ENCODE measurements at places on chromosomes 2 and 18. TPM values are rescaled to one million over a fixed set of nuclear protein-coding genes. Genes with fewer than 3 reads are reported as not detected.
A peak's percentile ranks its signal among the peaks of the same experiment; 100 is the strongest.

GRCh38 chr2:237872178-237872887, 12.9 kb downstream of the RAMP1 start:
- peaks cover 16% of the 10 kb centered on the region for H3K4me1 ChIP-seq
- H3K27ac ChIP-seq, result no peak overlapping the region
- H3K27me3 ChIP-seq, result peaks cover 2% of the 10 kb centered on the region
- no peaks in the 10 kb centered on the region for H3K36me3 ChIP-seq
- no peak overlapping the region for H3K4me3 ChIP-seq
- no peak for DNase-seq

DNA sequence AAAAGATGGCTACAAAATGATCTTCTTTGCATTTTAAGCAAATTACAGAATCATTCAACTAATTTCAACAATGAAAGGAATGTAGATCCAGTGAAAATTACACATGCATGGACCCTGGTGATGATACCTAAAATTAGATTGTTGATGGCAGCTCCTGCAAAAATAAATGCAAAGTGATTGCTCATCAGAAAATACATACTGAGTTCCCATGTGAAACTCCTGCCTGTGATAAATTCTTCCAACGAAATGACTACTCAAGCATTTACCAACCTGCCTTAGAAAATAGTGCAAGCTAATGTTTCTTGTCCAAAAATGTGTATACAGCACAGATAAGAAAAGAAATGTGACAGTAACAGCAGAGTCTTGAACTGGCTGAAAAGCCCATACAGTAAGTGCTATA, 300.0 kb upstream of the REV1 start:
- DNase-seq, result peak; percentile 66
- peaks cover 2% of the 10 kb centered on the region for H3K4me1 ChIP-seq
- no peak overlapping the region for H3K4me3 ChIP-seq
- no peaks in the 10 kb centered on the region for H3K27me3 ChIP-seq
- H3K27ac ChIP-seq, result no peak overlapping the region

DNA sequence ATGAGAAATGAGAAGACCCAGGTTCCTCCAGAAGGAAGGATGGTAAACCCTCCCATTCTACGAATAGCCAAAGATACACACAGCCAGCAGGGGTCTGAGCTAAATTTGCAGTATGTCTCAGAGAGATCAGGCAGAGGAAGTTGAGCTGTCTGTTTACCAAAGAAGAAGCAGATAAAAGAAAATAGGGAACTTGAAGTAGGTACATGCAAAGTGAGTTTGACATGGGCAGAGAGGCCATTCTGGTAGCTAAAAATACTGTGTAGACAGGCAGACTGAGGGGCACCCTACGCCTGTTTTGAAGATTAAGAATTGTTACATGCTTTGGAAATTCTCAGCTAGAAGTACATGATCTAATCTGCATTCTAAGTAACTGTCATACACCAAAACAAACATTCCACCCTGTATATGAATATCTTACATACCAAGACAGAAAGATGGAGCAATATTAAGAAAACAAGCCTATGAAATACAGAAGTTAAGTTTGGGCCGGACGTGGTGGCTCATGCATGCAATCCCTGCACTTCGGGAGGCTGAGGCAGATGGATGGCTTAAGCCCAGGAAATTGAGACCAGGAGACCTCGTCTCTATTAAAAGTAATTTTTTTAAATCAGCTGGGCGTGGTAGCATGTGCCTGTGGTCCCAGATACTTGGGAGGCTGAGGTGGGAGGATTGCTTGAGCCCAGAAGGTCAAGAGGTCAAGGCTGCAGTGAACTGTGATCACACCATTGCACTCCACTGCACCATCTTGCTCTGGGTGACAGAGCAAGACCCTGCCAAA, 157.9 kb downstream of the ANKRD44 start:
- no peaks in the 10 kb centered on the region for H3K36me3 ChIP-seq
- H3K4me1 ChIP-seq, result no peaks in the 10 kb centered on the region
- H3K27me3 ChIP-seq, result no peaks in the 10 kb centered on the region
- peak; percentile 46 for DNase-seq

- no peak overlapping the region for H3K4me3 ChIP-seq
- DNase-seq, result peak; percentile 21
- no peaks in the 10 kb centered on the region for H3K36me3 ChIP-seq
These were observed 647.1 kb downstream of the GALR1 start for GRCh38 chr18:77896586-77897252.

GRCh38 chr2:223815186-223815883, 22.0 kb downstream of the AP1S3 start:
- H3K27me3 ChIP-seq, result no peaks in the 10 kb centered on the region
- H3K4me1 ChIP-seq, result no peaks in the 10 kb centered on the region
- no peak overlapping the region for H3K4me3 ChIP-seq
- DNase-seq, result peak; percentile 16

The QPCT gene
- 6.3 TPM for total RNA-seq

- no peak overlapping the region for H3K27ac ChIP-seq
- H3K27me3 ChIP-seq, result no peaks in the 10 kb centered on the region
- no peaks in the 10 kb centered on the region for H3K36me3 ChIP-seq
These were observed 1377.6 kb upstream of the PIK3C3 start for GRCh38 chr18:40577239-40577980.

The UCN gene
- total RNA-seq, result 1.1 TPM

- DNase-seq, result no peak
- H3K27me3 ChIP-seq, result no peaks in the 10 kb centered on the region
- H3K4me3 ChIP-seq, result no peak overlapping the region
- H3K36me3 ChIP-seq, result no peaks in the 10 kb centered on the region
- H3K4me1 ChIP-seq, result no peaks in the 10 kb centered on the region
These were observed 255.3 kb upstream of the FBXO11 start for GRCh38 chr2:48161628-48162027.

The DNER gene
- total RNA-seq, result 1.9 TPM

DNA sequence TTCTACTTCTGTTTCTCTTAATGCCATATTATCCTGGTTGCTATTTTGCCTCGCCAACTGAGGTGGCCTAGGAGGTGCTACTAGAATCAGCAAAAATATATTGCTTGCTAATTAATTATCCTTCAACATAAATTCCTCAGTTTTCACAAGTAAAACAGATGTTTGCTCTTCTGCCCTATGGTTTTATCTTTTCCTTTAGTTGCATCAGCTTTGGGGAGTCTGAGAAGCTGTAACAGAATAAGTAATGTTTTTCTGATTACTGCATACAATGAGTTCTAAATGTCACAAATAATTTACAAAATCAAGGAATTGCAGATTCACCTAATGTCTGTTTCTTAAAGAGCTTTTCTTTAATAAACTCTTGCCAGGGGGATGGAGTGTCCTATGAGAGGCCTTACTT, 36.7 kb downstream of the GULP1 start:
- H3K4me3 ChIP-seq, result no peak overlapping the region
- no peaks in the 10 kb centered on the region for H3K27me3 ChIP-seq
- no peaks in the 10 kb centered on the region for H3K36me3 ChIP-seq

The ABCG8 gene
- total RNA-seq, result not detected

GRCh38 chr2:189530965-189531637, 49.5 kb downstream of the SLC40A1 start:
- no peaks in the 10 kb centered on the region for H3K36me3 ChIP-seq
- H3K27me3 ChIP-seq, result no peaks in the 10 kb centered on the region
- peaks cover 3% of the 10 kb centered on the region for H3K4me1 ChIP-seq
- H3K27ac ChIP-seq, result no peak overlapping the region

DNA sequence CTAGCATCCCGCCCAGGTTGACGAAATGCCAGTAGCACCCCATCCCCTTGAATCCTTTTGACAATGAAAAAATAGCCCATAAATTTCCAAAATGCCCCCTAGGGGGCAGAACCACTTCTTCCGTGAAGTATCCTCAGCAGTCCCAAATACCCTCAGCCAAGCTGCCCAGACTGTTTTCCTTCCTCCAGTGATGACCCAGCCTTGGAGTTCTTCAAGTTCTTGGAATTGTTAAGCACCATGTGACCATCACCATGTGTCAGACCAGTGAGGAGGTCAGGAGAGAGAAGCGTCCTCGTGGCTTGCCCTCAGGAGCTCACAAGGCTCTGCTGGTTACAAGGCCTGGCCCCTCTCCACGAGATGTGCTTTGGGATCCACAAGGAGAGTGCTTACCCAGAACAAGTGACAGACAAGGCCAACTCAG, 1.4 kb upstream of the SLC23A3 start:
- peak overlapping the region; percentile 60 for H3K27ac ChIP-seq
- H3K4me1 ChIP-seq, result peaks cover 9% of the 10 kb centered on the region
- H3K4me3 ChIP-seq, result no peak overlapping the region

DNA sequence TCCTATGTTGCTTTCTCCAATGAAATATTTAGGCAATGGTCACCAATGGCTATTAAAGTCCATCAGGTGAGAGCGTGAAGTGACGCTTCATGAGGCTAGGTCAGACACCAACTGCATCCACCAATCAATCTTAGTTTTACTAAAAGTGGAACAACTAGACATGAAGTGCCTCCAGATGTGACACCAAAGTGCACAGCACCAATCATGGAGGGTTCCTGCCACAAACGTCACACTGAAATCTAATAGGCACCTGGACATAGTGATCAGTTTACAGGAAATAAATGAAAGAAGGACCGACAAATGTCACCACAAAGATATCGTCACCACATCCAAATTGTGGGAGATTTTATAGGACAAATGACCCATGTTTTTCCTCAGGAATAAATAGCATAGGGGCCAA, 70.5 kb downstream of the PSMG2 start:
- DNase-seq, result no peak
- no peaks in the 10 kb centered on the region for H3K36me3 ChIP-seq
- H3K27me3 ChIP-seq, result peaks cover 2% of the 10 kb centered on the region
- H3K4me3 ChIP-seq, result no peak overlapping the region

- DNase-seq, result no peak
- no peaks in the 10 kb centered on the region for H3K36me3 ChIP-seq
- H3K27me3 ChIP-seq, result peaks cover 2% of the 10 kb centered on the region
- H3K4me3 ChIP-seq, result no peak overlapping the region
These were observed 150.6 kb upstream of the COPS8 start for GRCh38 chr2:236935083-236935482.

DNA sequence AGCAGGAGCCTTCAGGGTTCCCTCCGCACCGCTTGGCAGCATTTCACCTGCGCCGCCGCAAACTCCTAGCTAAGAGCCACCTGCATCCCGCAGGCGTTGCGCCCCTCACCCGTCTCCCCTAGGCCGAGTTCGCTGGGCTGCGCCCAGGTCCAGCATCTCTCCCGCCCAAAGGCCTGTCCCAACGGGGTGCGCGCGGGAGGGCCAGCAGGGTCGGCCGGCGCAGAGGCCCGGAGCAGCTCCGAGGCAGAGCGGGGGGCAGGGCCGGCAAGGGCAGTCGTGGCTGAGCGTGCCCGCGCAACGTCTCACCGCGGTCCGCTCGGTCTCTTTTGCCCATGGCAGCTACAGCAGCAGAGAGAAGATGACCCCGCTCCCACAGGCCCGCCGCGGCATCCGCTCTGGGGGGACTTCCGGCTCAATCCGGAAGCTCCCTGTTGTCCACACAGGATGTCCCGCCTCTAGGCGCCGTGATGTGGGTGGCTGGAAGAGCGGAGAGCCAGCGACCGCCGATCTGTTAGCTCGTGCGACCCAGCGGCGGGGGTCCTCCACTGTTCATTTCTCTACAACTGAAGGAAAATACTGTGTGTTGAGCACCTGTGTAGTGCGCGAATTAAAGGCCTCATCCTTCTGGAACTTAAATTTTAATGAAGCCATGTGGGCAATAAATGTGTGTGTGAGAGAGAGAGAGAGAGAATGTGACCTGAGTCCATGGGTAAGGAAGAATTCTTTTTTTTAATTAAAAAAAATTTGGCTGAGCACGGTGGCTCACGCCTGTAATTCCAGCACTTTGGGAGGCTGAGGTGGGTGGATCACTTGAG, at the start of gene ERCC3:
ERCC3 (minus strand) TSS at position 397 of the 815 bp plus-strand sequence; CDS start at position 334, 63 bp downstream.
- peaks cover 42% of the 10 kb centered on the region for H3K36me3 ChIP-seq
- peak within 1 kb of the TSS; percentile 69 for H3K4me3 ChIP-seq
- DNase-seq, result peak; percentile 95
- no peaks in the 10 kb centered on the region for H3K27me3 ChIP-seq
- H3K4me1 ChIP-seq, result peaks cover 6% of the 10 kb centered on the region
- peak within 1 kb of the TSS; percentile 23 for H3K27ac ChIP-seq

The SLC38A11 gene
- total RNA-seq, result 0.35 TPM

The NIF3L1 gene
- total RNA-seq, result 20.6 TPM

- no peaks in the 10 kb centered on the region for H3K4me1 ChIP-seq
- no peaks in the 10 kb centered on the region for H3K36me3 ChIP-seq
- DNase-seq, result peak; percentile 37
- no peak overlapping the region for H3K27ac ChIP-seq
These were observed 1257.4 kb upstream of the ZEB2 start for GRCh38 chr2:145777297-145777696.

The SH3BP4 gene
- 14.8 TPM for total RNA-seq

The ADRA2B gene
- 2.3 TPM for total RNA-seq

DNA sequence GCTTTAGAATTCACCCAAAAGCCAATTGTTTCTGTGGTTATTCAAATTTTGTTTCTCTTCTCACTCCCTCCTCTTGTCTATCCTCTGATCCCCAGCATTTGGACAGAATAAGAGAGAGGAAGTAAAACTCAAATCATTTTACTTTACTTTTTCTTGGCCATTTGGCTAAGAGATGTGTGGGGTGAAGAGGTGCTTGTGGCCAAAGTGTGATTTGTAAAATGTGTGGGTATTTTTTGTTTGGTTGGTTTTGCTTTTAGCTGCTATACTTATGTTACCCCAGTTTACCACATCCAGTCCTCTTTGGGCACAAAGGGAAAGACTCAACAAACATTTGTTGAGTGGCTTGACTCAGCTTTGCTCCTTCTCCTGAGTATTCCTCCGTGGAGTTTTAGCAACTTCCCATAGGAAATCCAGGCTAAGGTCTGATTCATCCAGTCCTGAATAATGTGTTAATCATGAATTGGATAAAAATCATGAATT, 109.1 kb upstream of the CYP1B1 start:
- no peak for DNase-seq
- H3K27ac ChIP-seq, result no peak overlapping the region
- no peaks in the 10 kb centered on the region for H3K27me3 ChIP-seq
- H3K4me1 ChIP-seq, result no peaks in the 10 kb centered on the region
- no peaks in the 10 kb centered on the region for H3K36me3 ChIP-seq

The CENPA gene
- 4.3 TPM for total RNA-seq

GRCh38 chr2:65055422-65056214, 598 bp upstream of the CEP68 start:
- no peaks in the 10 kb centered on the region for H3K27me3 ChIP-seq
- H3K36me3 ChIP-seq, result no peaks in the 10 kb centered on the region
- H3K27ac ChIP-seq, result peak overlapping the region; percentile 94
- DNase-seq, result peak; percentile 77

The EFHD1 gene
- total RNA-seq, result 7.0 TPM

DNA sequence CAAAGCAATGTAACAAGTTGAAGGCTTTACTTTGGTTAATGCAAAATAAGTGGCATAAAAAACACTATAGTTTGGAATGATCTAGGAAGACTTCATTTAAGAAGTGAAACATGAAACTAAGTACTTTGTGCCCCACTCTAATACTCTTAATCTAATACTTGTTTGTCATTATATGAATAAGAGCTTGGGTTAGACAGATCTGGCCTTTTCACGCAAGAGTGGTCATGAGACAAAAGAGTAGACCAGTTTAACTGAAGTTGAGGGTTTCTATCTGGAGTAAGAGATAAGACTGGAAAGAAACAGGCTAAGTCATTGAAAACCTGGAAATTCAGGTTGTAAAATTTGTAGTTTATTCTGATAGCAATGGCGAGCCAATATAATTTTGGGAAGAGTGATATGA, 2.8 kb downstream of the SLC30A6 start:
- H3K4me1 ChIP-seq, result no peaks in the 10 kb centered on the region
- peaks cover 5% of the 10 kb centered on the region for H3K36me3 ChIP-seq
- no peak overlapping the region for H3K27ac ChIP-seq
- no peak overlapping the region for H3K4me3 ChIP-seq

- H3K27me3 ChIP-seq, result no peaks in the 10 kb centered on the region
- peaks cover 10% of the 10 kb centered on the region for H3K4me1 ChIP-seq
- peaks cover 28% of the 10 kb centered on the region for H3K36me3 ChIP-seq
- H3K27ac ChIP-seq, result no peak overlapping the region
These were observed 1.1 kb downstream of the EEF1B2 start for GRCh38 chr2:206160807-206161179.

The SERPINB10 gene
- 0.04 TPM for total RNA-seq
